Stimulated activated CD8-positive, alpha-beta memory T cell treated with anti-CD3 and anti-CD28 coated beads, Interleukin-7, amount 100 ng/mL, for 24 hours (primary cell): ENCODE measurements at places on chromosomes 5 and 9.

DNA sequence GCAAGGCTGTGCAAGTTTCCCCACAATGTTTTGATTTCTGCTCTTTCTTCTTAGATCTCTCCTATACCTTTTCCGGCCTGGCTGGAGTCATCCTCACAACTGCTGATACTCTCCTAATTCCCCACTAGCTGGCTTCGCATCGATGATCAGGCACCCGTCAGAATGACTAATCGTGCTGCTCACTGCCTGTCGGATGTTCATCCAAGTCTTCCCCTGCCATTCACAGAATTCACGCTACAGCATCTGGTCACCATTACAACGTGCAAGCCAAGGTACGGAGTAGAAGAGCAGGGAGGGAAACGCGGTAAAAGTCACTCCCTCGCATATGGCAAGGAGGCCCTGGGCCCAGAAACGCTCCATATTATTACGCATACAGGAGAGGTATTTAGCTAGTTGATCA is 35.1 kb downstream of the CDH10 start:
- DNase-seq: no peak

GRCh38 chr9:91220491-91221135 is 141.1 kb downstream of the AUH start:
- no peak for DNase-seq

- DNase-seq: no peak
Observed at GRCh38 chr5:131279204-131279603, 15.4 kb downstream of the CDC42SE2 start.

- no peak for DNase-seq
Observed at GRCh38 chr5:167580608-167581007, 710.8 kb upstream of the WWC1 start.

DNA sequence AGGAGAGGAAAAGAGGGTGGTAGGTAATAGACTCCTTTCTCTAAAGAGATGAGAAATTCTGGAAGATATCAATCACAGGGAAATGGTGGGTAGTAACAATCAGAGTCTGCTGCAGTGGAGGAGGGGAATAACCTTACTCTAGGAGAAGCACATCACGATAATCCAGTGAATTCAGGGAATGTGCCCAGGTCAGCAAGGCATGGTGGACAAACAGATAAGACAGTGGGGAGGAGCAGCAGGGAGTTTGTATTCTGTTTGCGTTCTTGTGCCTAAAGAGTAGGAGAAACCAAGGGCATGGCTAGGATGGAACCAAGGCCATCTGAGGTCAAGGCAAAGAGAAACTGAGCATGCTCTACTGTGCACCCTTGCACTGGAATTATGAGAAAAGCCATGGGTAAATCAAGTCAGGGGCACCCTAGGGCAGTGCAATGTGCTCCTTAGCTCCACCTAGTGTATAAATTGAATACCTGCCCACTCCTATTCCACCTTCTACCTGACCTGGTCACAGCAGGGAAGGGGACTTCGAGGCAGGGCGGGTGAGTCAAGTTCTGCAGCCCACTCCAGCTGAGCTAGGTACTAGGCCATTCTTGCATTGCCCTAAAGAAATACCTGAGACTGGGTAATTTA is 31.6 kb downstream of the RETREG1 start:
- no peak for DNase-seq

DNA sequence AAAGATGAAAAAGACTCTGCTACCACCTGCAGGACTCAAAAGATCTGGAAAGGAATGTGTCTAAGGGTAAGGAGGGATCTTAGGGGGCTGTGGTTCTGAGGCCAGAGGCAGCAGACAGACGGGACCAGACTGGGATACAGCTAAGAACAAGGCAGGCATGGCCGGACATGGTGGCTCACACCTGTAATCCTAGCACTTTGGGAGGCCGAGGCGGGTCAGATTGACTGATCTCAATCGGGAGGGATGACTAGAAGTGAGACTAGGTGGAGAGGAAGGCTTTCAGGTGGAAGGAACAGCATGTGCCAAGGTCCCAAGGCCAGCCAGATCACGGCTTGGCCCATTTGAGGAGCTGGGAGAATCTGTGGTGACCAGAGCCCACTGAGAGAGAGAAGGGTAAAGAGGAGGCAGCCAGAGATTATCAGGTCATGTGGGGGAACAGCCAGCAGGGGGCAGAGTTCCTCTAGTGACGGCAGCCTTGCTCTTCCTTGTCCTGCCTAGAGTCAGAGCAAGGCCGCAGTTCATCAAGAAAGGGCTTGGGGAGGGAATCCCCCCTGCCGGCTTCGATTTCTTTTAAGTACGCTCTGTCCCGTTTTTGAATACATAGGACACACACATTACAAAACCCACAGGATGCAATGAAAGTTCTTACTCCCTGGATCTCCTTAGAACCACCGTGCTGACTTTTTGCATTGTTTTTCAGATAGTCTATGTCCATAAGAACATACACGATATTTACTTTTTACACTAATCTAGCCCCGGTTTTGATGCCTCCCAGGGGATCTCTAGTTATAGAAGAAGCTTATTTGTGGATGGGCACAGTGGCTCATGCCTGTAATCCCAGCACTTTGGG is 2.6 kb upstream of the OLFML2A start:
- peak; percentile 76 for DNase-seq

GRCh38 chr5:93371893-93372292 is 209.1 kb downstream of the NR2F1-AS1 start:
- no peak for DNase-seq

- DNase-seq: no peak
Observed at GRCh38 chr9:120711354-120711753, 2.9 kb downstream of the MEGF9 start.
